Suppressor macrophage treated with lipopolysaccharide for 4 hours (primary cell): ENCODE measurements at places on chromosomes 11 and 22.
A peak's percentile ranks its signal among the peaks of the same experiment; 100 is the strongest.

DNA sequence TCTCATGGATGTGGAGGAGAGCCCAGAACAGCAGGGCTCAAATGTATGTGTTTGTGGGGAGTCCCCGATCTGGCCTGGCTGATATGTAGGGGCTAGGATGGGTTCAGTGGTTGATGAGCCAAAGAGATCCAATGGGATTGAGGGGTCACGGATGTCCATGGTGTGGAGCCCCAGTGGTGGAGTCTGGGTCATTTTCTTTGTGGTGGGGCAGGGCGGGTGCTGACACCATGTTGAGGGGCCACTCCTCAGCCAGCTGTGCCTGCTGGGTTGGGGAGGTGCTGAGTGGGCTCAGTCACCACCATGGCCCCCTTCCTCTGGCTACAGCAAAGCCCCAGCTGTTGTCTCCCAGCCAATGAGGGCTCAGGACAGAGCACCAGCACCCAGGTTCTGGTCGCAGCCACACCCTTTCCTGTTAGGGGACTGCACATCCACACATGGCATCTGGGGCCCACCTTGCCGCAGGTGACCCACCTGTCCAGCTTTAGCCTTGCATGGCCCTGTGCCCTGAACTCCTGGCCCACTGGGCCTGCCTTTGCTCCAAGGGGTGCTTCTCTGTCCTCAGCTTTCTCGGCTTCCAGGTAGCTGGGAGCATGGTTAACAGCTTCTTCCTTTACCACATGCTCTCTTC, 3.2 kb upstream of the GNAZ start:
- no peak for DNase-seq

DNA sequence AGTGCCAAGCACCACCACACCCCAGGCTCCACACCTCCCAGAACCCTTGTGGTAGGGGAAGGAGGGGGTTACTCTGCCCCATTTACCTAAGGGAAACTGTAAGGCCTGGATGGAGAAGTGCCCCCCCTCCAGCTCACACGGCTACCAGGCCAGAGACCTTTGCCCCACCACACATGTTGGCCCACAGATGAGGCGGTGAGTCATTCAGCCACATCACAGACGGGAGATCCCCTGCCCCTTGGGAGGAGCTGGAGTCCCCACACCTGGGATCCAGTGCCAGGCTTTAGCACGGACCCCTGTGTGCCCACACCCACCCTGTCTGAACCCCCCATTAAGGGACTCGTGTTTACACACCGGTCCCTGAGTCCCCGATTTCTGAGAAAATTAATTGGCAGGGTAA, 24.9 kb downstream of the CDKN1C start:
- DNase-seq, result peak; percentile 30

- DNase-seq, result peak; percentile 60
These were observed 30.5 kb upstream of the FNBP4 start for GRCh38 chr11:47797633-47798032.

GRCh38 chr11:95829580-95830259, 39.4 kb downstream of the CEP57 start:
- DNase-seq, result no peak

- no peak for DNase-seq
These were observed 630 bp downstream of the PIK3IP1 start for GRCh38 chr22:31291481-31292235.

- DNase-seq, result no peak
These were observed 30.9 kb downstream of the LMO2 start for GRCh38 chr11:33860926-33861325.

DNA sequence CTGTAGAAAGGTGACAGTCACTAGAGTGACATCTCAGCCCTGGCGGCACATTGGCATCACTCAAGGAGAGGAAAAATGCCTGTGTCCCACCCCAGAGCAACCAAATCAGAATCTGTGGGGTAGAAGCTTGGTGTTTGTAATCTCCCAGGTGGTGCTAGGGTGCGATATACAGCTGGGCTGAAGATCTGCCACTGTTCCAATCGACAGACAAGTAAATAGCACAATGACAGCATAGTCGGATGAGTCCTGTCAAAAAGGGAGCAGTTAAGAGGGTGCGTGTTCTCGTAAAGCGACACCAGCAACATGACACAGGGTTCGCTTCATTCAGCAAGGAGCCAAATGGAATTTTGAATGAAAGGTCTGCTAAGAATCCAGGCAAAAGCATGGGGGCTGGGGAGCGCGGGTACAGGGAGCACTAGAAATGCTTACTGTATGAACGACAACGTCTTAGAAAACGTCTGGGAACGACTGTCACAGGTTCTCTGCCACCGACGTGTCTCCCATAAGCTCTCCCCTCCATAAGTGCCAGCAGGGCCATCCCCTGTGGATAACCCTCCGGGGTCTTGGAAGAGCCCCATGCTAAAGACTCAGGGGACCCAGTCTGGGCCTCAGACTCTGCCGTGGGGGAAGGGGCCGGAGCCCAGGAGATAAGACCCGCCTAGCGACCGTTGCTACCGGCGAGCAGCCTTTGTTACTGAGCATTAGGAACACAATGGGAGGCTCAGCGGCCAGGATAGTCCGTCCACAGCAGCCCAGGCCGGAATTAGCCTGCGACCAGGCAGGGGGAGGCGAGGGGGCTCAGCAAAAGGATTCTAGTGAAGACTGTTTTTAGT, 20.8 kb downstream of the ADA2 start:
- DNase-seq, result no peak

DNA sequence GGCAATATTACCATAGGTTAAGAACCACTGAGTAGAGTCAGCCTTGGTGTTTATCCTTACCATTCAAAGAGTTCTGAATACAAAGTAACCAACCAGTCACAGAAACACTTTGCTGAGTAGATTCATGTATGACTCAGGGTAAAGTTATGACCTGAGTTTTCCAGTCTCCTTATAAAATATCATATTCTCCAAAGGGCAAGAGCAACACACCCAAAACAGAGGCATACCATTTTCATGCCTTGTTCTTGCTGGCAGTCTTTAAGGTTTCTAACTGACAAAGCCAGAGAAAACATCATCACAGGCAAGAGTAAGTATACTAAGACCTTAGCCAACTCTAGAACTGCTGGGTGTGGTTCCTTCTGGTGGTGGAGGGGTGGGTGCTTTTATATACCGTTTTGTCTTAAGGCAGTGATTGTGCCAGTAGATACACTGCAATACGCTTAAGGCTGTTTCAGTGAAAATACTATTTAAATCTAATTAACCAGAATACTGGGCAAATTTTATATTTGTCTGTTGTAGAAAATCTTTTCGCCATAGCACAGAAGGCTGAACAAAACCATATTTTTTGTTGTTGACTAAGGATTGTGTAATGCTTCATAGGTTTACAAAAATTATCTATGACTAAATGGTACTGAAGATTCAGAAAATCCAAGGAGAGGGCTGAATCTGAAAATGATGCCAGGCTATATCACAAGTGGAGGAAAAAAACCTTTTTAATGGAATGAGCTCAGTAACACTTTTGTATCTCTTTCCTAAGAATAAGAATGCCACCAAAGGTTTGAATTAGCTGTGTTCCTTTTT, 3.0 kb downstream of the ATL3 start:
- DNase-seq, result peak; percentile 12

- peak; percentile 32 for DNase-seq
These were observed 580 bp downstream of the DTX4 start for GRCh38 chr11:59172345-59173079.

GRCh38 chr11:45935349-45936064, 13.1 kb downstream of the LARGE2 start:
- DNase-seq, result no peak

DNA sequence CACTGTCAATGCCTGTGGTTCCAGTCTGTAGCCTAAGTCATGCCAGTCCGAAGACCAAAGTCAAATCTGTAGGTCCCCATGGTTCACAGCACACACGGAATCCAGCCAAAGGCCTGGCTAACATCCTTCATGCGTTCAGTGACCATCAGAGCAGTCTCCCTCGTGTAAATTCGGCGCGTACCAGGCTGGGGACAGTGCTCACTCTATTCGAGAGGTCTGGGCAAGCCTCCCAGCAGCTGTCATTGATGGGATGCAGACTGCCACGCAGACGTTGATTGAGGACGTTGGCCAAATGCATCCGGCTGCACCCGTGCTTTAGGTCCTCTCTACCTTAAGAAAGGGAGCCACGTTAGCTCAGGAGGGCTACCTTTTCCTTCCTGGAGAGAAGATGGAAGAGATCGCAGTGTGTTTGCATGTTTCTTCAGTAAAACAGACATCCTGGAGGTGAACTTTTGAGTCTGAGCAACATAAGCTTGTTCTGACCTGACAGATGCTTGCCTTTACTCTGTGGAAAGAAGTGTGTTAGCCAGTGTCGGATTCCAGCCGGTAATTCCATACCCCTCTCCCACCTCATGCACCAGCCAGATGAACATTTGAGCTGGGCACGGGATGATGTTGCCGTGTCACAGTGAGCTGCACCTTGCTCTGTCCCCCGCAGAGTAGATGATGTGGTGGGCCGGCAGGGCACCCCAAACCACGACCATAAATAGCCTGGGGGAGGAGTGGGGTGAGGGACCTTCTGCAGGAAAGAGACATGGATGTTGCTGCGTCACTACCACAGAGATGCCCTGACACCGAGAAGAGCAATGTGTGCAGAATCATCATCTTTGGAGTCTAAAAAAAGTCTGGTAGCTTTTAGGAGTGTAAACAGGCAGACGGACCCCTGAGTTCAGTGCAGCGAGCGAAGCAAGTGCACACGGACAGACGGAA, 12.2 kb downstream of the CTTN start:
- DNase-seq, result no peak

DNA sequence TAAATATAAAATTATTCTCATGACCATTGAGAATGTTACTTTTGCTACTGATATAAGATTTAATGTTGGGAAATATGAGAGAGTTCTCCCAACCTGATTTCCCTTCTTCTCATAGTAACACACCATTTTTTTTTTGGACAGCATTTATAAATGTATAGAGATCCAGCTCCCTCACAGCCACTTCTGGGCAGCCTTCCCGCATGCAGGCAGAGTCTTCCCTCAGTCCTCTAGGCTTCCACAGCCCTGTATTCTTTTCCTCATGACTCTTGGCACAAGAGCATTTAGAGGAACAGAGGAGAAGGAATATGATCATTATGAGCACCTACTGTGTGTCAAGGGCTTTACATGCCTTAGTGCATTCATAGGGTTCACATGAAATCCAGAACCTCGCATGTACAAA, 9.0 kb downstream of the DTX4 start:
- no peak for DNase-seq

DNA sequence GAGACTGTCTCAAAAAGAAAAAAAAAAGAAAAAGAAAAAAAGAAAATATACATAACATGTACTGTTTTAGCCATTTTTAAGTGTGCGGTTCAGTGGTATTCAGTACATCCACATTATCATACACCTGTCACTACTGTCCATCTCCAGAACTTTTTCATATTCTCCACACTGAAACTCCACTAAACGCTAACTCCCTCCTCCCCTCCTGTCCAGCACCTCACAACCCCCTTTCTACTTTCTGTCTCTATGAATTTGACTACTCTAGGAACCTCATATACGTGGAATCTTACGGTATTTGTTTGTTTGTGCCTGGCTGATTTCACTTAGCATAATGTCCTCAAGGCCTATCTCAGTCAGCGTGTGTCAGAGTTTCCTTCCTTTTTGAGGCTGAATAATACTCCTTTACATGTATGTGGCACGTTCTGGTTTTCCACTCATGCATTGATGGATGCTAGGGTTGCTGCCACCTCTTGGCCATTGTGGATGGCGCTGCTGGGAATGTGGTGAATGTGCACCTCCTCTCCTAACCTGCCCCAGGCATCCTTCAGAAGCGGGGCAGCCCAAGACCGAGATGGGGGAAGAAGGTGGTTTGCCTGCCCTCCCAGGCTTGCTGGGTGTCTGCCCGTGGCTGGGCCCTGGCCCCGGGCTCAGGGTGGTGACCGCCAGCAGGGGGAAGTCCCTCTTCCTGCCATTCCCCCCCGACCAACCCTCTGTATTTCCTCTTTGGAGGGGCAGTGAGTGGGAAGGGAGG, 60.5 kb downstream of the BCR start:
- peak; percentile 52 for DNase-seq

DNA sequence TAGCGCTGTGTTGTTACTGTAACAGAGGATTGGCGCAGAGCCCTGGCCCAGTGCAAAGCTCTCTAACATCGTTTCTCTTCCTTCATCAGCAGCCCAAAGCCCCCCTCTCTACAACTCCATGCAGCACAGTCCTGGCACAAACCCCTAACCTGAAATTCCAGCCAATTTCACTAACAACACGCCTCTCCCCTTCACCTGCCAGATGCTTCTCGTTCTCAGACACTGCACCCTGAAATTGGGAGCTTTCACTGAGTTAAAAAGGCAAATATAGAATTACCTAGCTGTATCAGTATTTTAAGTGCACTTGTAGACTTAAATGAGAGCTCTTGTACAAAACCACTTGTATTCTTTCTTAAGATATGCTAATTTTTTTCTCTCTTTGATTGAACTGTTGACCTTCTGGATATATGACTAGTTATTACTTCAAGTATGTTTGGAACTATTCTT, 16.3 kb downstream of the GRAP2 start:
- no peak for DNase-seq

GRCh38 chr11:36008584-36008983, 64.7 kb downstream of the LDLRAD3 start:
- no peak for DNase-seq

- DNase-seq, result no peak
These were observed 171.3 kb downstream of the SOX6 start for GRCh38 chr11:16185042-16185441.

GRCh38 chr11:125542709-125543108, 26.6 kb upstream of the EI24 start:
- DNase-seq, result no peak

- peak; percentile 40 for DNase-seq
These were observed 32.4 kb downstream of the MCAM start for GRCh38 chr11:119284344-119285157.

- DNase-seq, result peak; percentile 91
These were observed 53.2 kb upstream of the FTH1 start for GRCh38 chr11:62020661-62021060.

DNA sequence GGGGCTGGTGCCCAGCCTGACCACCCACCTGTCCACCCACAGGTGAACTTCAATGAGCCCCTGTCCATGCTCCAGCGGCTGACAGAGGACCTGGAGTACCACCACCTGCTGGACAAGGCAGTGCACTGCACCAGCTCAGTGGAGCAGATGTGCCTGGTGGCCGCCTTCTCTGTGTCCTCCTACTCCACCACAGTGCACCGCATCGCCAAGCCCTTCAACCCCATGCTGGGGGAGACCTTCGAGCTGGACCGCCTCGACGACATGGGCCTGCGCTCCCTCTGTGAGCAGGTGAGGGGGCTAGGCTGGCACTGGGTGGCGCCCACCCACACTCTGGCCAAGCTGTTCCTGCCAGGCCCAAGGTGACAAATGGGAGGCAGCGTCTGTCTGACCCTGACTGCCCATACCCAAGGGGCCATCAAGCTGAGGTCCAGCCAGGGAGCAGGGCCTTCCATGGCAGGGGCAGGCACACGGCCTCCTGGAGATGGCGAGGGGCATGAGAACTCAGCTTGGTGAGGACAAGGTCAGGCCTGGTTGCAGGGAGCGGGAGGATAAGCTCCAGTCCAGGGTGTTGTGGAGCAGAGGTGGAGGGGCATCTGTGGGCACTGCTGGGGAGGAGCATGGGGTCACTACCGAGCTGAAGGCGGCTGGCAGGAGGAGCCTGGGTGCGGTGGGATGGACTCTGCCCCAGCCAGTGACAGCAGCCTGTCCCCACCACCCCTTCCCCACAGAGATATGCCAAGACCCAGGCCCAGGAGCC, 77.7 kb downstream of the MORC2 start:
- DNase-seq, result peak; percentile 34
